GM23248 (cell line): ENCODE measurements at places on chromosomes 16 and 17. TPM values are rescaled to one million over a fixed set of nuclear protein-coding genes. Genes with fewer than 3 reads are reported as not detected.
A peak's percentile ranks its signal among the peaks of the same experiment; 100 is the strongest.

DNA sequence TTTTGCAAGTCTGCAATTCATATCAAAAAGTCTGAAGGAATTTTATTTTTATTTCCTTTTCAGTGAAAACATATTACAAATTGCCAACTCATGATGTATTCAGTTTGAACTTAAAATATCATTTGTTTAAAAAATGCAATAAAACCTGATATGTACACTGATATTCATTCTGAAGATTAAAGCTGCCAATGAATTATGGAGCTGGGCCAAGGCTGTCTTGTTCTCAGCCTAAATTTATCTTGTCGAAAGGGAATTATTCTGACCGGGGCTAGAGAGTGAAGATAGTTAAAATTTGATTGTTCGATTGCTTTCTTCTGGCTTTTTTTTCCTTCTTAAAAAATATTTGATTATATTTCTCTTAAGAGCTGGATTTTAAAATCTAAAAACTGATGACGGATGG lies 54.0 kb upstream of the RBFOX1 start:
- DNase-seq: no peak
- H3K4me1 ChIP-seq: no peaks in the 10 kb centered on the region
- H3K4me3 ChIP-seq: no peak overlapping the region
- no peaks in the 10 kb centered on the region for H3K36me3 ChIP-seq
- H3K27me3 ChIP-seq: no peaks in the 10 kb centered on the region
- H3K27ac ChIP-seq: no peak overlapping the region

- H3K4me1 ChIP-seq: peaks cover 8% of the 10 kb centered on the region
- H3K36me3 ChIP-seq: no peaks in the 10 kb centered on the region
- no peaks in the 10 kb centered on the region for H3K27me3 ChIP-seq
- DNase-seq: no peak
- no peak overlapping the region for H3K27ac ChIP-seq
Observed at GRCh38 chr16:12410837-12411490, 392.7 kb downstream of the CPPED1 start.

DNA sequence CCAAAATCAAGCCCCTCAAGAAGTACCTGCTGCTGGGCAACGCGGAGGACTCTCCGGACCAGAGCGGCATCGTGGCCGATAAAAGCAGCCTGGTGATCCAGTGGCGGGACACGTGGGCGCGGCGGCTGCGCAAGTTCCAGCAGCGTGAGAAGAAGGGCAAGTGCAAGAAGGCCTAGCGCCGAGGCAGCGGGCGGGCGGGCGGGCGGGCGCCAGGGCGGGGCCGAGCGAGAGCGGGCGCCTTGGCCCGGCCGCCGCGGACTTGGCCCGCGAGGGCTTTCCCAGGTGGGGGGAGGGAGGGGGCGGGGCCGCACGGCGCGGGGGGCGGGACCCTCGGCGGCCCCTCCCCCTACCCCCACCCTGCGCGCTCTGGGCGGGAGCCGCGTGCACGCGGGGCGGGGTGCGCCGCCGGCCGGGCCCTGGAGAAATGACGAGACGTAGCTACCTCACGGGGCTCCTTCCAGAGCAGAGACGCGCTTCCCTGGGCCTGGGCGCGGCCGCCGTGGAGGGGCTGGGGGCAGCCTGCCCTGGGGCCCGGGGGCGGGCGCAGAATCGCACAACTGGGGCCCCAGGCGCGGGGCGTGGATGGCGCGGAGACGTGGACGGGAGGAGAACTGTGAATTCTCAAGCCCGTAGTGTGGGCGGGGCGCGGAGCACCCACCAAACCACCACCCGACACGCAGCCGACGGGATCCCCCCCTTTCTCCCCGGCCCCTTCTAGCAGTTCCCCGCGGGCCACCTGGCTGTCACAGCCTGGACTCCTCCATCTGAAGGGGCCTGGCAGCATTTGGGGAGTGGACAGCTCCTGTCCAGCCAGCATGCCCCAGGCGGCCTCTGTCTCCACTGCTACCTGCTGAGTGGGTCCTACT lies 218.7 kb downstream of the NTN1 start:
- H3K4me1 ChIP-seq: peaks cover 14% of the 10 kb centered on the region
- H3K4me3 ChIP-seq: peak overlapping the region; percentile 67
- peak overlapping the region; percentile 20 for H3K27ac ChIP-seq
- no peaks in the 10 kb centered on the region for H3K36me3 ChIP-seq

The SHISA9 gene
- total RNA-seq: not detected in 2 replicates

The OR2C1 gene
- total RNA-seq: 0.51 TPM in 1 of 2 replicates, not detected in the other
